ENCODE measurements at places on chromosomes 16 and 17.

GRCh38 chr17:31902693-31903092, 1.2 kb upstream of the UTP6 start:
- DNase-seq = no peak

GRCh38 chr16:66274335-66275110, 92.0 kb upstream of the CDH5 start:
- no peak for DNase-seq

GRCh38 chr17:1183171-1183873, 3.5 kb upstream of the ABR start:
- no peak for DNase-seq

DNA sequence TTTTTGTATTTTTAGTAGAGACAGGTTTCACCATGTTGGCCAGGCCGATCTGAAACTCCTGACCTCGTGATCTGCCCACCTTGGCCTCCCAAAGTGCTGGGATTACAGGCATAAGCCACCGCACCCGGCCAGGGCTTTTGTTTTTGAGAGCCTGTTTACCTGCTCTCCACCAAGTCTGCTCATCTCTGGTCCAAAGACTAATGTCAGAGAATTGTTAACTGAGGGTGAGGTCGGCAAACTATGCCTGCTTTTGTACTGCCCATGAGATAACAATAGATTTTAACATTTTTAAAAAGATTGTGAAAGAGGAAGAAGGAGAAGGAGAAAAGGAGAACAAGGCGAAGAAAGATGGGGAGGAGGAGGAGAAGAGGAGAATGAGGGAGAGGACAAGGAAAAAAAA, 26.0 kb downstream of the TMEM238L start:
- DNase-seq = no peak

DNA sequence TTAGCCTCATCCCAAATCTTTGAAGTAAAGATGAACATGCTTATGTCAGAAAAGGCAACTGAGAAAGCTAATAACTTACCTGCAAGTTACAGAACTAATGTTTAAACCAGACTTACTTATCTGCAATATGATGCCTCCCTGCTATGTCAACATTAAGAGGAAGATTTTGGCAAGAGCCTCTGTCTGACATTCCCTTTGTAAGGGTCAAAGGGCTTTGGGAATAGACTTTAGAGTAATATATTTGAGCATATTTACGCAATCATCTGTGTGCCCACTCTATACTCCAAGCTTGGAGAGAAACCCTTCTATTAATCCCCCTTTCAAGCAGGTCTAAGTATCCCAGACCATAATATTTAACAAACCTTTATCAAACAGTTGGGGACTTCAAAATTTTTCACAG, 389.4 kb downstream of the NPIPA8 start:
- no peak for DNase-seq

GRCh38 chr17:71023249-71024030, 854.1 kb downstream of the KCNJ2 start:
- DNase-seq = no peak

- DNase-seq = no peak
Measured at GRCh38 chr17:27665549-27665948, 34.6 kb downstream of the LGALS9 start.

- no peak for DNase-seq
Measured at GRCh38 chr16:30005341-30006094, 5.3 kb downstream of the DOC2A start.

- DNase-seq = peak; percentile 38
Measured at GRCh38 chr17:42979511-42980273, at the start of gene PTGES3L. Gene PTGES3L, minus strand, starts transcription at chr17:42980080. Its CDS starts 27 bp downstream, at chr17:42980053.

GRCh38 chr16:68257906-68258800, 6.2 kb upstream of the SLC7A6 start:
- DNase-seq = no peak

GRCh38 chr17:82915010-82915756, 75.4 kb upstream of the ZNF750 start:
- DNase-seq = no peak

GRCh38 chr17:8707332-8708024, 37.2 kb downstream of the CCDC42 start:
- no peak for DNase-seq

GRCh38 chr16:81569361-81570034, 124.9 kb downstream of the CMIP start:
- DNase-seq = no peak

DNA sequence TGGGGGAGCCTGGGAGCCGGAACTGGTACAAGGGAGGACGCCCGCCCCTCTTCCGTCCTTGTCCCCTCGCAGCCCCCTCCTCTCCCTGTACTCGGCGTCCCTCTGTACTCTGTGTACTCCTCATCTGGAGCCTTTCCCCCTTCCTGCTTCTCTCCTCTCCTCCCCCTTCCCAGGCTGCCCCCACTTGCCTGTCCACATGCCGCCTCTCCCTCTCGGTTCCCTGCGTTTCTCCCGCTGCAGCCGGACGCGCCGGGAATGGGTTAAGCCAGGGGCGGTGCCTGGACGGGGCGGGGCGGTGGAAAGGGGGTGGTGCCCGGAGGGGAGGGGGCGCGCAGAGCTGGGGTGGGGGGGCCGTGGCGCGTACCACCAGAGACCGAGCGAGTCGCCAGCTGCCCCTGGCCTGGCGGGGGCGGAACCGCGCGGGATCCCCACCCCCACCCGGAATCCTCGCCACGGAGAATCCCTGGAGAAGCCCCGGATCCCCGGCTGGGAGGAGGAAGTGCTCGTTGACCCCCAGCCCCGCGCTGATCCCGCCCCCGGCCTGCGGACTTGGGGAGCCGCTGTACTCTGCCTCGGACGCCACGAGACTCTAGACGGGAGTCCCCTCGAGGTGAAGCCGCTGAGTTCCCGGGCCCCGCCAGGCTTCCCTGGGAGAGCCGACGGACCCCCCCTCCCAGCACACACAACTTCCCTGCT, 22.6 kb downstream of the GJD3 start:
- DNase-seq = no peak
